Lung (tissue), 17 donors: ENCODE measurements at places on chromosomes 7 and 10. TPM values are rescaled to one million over a fixed set of nuclear protein-coding genes. Genes with fewer than 3 reads are reported as not detected.
A peak's percentile ranks its signal among the peaks of the same experiment; 100 is the strongest.

GRCh38 chr7:135993950-135994349, 16.8 kb upstream of the MTPN start:
- DNase-seq = no peak

The CYTH3 gene
- polyA plus RNA-seq = 12.4 TPM

The TMEM236 gene
- 0.65 TPM for polyA plus RNA-seq

DNA sequence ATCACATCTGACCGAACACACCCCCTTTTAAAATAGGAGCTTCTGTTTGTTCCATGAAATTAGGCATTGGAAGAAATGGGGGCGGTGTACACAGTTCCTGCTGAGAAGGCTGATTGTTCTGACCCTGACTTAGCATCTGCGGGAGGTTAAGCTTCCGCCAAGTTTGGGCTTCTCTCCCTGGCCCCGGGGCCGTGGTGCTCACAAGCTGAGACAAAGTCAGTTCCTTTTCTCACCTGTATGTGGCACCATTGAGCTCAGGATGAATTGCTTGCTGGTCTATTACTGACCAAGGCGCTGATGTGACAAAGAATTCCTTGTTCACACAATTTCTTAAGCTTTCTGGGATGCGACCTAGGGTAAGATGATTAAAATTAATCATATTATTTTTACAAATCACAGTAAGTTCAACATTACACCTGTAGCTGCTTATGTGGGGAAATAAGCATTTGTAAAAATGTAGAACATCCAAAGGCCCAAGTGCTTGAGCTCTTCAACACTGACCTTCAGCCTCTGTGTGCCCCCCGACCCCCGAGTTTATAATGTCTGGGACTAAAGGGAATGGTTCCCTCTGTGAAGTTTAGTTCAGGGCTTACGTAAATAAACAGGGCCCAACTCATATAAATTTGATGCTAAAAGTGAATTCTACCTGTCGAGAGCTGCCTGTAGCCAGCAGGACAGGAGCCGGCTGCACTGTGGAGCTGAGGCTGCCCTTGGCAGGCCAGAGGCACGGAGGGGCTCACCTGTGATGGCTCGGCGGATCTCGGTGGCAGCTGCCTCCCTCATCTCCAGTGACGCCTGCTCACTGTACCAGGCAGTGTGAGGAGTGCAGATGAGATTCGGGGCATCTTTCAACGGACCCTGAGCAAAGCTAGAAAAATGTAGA, 50.8 kb downstream of the ZRANB1 start:
- peak; percentile 81 for DNase-seq

DNA sequence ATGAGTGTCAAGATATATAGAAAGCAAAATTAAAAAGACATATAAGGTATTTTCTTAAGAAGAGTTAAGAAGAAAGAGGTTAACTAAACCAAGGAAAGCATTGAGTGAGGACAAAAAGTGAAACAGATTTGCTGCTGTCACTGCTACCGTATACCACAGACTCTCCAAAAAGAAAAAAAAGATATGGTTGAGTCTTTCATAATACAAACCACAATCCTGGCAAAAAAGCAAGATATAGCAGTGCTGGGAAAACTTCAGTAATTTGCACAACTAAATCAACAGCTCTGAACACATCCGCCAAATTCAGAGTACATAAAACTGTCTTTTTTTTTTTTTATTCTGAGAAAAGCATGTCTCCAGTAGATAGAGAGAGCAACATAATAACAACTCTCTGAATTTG, 114.7 kb downstream of the ETV1 start:
- no peak for DNase-seq

The LRRD1 gene
- 0.06 TPM for polyA plus RNA-seq

The CUEDC2 gene
- 42.1 TPM for polyA plus RNA-seq

GRCh38 chr10:104630731-104631130, 10.4 kb upstream of the SORCS3 start:
- no peak for DNase-seq

The CNTNAP2 gene
- 0.18 TPM for polyA plus RNA-seq

DNA sequence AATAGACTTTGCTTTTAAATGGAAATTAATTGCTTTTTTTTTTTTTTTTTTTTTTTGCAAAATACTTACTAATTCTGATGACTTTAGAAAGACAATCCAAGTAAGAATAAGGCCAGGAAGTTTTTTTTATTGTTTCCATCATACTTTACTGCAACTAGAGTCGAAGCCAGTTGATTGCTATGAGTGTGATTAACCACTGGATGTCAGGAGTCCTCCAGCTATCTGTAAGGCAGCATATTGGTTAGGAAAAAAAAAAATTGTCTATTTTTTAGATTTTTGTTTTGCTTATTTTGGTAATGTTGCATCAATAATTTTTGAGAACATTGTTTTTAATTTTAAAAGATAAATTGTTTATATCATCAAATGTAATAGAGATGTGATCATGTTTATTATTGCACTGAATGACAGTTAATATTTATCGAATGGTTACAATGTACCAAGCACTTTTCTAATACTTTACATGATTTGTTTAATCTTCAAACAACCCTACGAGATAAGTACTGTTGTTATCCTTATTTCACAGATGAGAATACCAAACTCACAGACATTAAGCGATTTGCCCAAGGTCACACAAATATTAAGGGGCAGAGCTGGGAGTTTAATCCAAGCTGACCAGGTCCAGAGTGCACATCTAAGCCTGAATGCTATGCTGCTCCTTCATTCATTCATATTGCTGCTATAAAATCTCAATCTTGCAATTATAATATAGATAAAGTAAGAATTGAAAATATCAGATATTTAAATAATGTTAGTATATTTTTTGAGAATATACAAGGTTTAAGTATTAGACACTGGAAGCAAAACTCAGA, 19.9 kb upstream of the LMOD2 start:
- DNase-seq = peak; percentile 67

The OPN1SW gene
- not detected for polyA plus RNA-seq

The HOXA9 gene
- 0.40 TPM for polyA plus RNA-seq

The CACNB2 gene
- polyA plus RNA-seq = 2.2 TPM

DNA sequence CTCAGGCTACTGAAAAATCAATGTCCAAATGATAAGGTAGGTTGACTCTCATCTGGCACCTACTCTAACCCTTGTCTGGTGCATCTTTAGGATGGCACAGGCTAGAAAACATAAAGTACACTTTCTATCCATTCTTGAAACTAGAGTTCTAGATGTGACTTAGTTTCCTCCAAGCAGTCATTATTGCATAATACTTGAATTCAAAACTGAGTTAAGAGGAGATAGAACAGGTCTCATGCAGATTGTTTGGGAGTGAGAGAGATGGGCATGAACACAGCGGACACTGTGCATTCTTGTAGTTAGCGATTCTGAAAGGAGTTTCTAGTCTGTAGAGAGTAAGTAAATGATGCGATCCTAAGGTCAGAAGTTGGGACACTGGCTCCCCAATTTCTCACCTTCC, 149.2 kb downstream of the PDE1C start:
- no peak for DNase-seq

The ZNF33B gene
- polyA plus RNA-seq = 16.2 TPM

DNA sequence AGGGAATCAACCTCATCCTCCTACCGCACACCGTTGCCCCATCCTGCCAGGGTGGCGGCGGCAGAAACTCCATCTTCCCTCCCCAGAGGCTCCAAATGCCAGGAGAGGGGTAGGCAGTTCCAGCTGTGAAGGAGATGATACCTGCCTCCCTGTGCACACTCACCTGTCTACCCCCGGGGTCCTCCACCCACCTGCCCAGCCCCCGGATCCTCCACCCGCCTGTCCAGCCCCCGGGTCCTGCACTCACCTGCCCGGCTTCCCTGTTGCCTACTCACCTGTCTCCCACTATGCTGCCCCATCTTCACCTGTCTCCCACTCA, 13.4 kb upstream of the DNAAF5 start:
- DNase-seq = no peak

- no peak for DNase-seq
Measured at GRCh38 chr10:102284531-102284930, 39.2 kb downstream of the GBF1 start.

GRCh38 chr7:140584195-140584851, 56.3 kb downstream of the DENND2A start:
- DNase-seq = no peak

DNA sequence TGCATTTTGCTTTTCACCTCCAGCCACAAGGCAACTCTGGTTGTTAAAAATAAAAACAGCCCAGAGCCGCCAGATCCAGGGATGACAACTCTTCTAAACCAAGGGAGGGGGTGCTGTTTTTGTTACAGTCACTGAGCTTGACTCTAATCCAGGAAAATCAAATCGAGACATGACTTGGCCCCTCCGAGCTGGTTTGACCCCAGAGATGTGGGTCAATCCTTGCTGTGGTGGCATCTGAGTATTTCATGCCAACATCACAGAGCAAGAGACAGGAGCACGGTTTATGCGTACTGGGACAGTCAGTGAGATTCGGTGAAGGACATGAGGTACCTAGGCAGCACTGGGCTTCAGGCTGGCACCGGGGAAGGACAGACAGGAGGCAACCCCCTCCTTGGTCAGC, 88.8 kb upstream of the ZMIZ1 start:
- DNase-seq = no peak

DNA sequence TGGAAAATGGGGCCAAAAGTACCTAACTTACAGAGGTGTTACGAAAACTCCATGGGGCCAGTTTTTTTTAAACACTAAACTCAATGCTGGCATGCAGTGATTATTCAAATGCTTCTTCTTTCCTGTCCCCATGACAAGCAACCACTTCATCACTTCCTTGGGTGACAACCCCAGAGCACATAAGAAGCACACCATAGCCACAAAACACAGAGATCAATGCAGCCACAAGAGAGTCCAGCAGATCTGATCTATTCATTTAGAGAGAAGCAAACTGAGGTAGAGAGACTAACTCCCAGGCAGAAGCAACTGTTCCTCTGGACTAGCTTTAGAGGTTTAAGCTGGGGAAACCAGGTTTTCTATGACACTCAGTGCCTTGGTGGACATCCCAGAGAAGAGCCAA, 180.0 kb downstream of the GRID1 start:
- no peak for DNase-seq

The NEUROG3 gene
- polyA plus RNA-seq = 0.05 TPM

The CXCL12 gene
- polyA plus RNA-seq = 23.7 TPM

DNA sequence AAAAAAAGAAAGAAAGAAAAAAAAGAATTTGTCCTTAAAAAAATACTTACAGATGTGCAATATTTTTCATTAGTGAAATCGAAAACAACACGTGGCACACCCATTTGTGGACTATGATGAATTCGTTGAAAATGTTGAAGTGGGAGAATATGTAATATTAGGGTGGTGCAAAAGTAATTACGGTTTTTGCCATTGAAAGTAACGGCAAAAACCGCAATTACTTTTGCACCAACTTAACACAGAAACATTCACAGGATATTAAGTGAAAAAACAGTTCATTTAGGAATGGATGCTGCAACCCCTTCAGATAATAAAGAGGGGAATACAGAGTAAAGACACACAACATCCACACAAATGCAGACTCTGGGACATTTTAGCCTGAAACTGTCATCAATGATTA, 96.0 kb downstream of the CALN1 start:
- no peak for DNase-seq

The SAP25 gene
- 9.9 TPM for polyA plus RNA-seq

DNA sequence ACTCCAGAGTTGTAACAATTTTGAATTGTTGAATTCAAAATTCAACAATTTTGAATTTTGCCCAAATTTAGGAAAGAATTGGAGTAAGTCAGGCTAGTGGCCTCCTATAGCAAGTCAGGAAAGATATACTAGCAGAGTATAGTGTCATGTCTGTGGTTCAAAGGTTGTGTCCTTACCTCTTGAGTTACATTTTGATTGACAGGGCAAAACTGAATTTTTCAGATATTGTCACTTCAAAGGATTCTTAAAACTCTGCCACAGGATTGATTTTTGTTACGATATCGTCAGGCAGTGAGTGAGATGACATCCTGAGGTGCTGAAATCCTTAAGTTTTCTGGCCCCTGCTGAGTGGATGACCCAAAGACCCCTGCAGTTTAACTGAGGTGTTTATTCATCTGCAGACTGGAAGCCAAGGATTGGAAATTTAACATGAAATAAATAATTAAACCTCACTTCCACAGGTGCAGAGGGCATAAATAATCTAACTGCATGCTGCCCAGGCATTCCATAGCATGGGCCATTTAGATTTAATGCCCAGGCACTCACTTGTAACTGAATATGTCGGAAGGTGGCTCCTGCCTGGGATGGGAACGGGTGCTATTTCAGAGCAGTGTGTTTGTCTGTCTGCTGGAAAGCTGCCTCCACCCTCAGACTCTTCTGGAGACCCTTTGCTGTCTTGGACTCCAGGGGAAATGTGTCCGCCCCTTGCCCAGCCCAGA, 50.8 kb downstream of the RBM20 start:
- no peak for DNase-seq

The ACHE gene
- 6.2 TPM for polyA plus RNA-seq

DNA sequence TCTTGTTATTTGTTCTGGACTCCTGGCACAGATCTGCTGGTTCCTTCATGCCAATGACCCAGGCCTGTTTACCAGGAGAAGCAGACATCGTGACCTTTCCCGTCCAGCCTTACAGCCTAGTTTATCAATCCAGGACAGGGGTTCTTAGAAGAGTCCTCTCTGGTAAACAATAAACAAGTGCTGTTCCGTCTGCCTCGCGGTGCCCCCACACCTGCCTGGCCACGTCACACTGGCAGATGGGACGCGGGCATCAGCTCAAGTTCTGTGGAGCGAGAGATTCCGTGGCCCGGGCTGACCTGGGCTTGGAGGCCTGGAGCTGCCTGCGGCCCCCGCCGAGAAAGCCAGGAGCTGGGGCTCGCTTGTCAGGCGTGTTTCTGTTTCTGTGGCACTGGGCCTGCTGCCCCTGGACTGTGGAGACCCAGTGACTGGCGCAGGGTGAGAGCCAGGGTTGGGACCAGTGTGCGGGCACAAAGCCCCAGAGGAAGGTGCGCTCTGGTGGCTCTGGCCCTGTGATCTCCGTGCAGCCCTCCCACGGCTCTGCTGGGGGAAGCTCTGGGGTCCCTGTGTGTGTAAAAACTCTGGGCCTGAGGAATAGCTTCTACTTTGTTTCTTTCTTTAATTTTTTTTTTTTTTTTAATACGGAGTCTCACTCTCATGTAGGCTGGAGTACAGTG, 28.4 kb upstream of the PFKFB3 start:
- no peak for DNase-seq

The IFIT1 gene
- 17.7 TPM for polyA plus RNA-seq

DNA sequence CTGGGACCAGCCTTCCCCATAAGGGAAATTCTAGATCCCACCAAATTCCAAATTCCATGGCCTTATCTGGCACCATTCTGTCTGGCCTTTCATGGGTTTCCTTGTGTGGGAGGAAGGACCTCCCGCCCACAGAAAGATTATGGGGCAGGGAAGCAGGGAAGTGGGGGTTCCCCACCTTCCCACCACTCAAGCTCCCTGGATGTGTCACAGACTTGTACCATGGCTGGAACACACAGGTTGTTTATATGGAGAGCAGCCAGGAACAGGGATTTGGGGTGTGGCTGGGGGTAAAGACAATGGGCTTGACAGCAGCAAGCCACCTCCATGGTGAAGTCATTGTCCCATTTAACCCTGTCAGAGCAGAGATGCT, 18.3 kb downstream of the UNC5B start:
- no peak for DNase-seq

The OR13A1 gene
- 0.28 TPM for polyA plus RNA-seq

DNA sequence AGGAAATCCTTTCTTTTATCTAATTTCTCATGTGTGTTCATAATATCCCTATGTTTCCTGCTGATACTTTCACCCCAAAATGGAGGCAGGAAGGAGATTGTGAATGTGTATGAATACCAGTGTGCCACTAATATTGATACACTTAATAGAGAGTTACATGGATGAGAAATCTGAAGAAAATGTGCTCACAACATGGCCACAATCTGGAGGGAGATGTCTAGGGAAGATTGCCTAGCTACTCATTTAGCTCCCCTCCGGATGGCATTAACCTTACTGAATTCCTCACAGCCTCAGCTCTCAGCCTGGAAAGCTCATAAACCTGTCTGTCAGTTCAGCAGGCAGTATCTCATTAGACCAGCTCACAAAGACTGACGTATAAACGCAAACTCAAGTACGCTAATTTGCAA, 23.4 kb upstream of the DMTF1 start:
- DNase-seq = no peak

The HOXA11 gene
- not detected for polyA plus RNA-seq
